Fibroblast of the aortic adventitia (primary cell): ENCODE measurements at places on chromosomes 11 and 22. TPM values are rescaled to one million over a fixed set of nuclear protein-coding genes. Genes with fewer than 3 reads are reported as not detected.

The PHOX2A gene
- total RNA-seq = not detected in 2 replicates

DNA sequence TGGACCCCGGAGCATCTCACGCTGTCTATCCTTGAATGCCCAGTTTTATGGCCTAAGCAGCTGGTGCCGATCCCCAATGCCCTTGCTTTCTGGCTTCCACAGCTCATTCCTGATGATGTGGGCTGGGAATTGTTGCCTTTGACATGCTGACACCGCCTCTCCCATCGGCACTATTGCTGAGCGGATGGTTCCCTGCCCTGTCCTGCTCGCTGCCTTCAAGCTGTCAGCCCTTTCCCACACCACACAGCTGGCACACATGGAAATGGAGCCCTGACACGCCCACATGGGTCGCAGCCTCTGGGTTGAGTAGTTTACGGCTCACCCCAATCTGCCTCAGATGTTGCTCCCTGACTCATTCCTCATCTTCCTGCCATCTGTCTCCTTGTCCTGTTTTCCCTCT lies 110.2 kb upstream of the SESN3 start:
- DNase-seq = no peak

- peak; percentile 68 for DNase-seq
These were observed 227.5 kb upstream of the NARS2 start for GRCh38 chr11:78802058-78802761.

GRCh38 chr22:39745789-39746188 lies 147.8 kb downstream of the ENTHD1 start:
- DNase-seq = no peak
